ENCODE measurements at places on chromosomes 3 and 15.

DNA sequence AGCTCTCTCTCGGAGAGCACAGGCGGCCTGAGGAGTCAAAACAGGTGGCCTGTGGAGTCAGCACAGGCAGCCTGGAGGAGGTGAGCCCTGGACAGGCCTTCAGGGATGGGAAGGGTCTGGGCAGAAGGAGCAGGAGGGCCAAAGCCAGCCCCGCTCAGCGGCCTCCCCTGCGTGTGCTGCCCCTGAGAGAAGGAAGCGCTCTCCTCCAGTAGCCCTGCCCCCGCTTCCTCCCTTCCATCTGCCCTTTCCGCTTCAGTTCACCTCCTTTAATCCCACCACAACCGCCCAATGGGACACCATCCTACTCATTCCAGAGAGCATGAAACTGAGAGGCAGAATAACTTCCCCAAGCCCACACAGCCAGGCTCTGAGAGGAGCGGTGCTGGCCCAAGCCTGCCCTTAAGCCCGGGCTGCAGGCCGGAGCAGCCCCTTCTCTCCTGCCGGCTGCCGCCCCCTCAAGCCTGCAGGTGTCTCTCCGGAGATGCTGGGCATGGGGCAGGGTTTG is 3.2 kb upstream of the NR2E3 start:
- peak; percentile 31 for DNase-seq

DNA sequence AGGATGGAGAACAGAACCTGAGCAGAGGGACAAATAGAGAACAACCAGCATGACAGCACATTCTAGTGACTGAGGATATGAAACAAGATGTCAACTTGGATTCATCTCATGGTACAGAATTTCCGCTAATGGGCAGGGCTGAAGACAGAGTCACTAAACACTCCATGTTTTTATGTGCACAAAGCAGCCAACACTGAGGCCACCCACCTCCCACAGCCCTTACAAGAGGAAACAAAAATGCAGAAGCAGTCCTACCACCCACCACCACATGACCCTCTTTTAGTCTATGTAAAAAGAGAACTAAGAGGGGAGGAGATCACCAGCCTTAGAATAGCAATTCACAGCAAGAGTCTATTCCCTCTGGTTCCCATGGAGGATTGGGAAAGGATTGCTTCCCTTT is 131.4 kb upstream of the UBE2E2 start:
- DNase-seq, result no peak

- DNase-seq, result no peak
Measured at GRCh38 chr15:67406257-67406861, 114.6 kb upstream of the C15orf61 start.

DNA sequence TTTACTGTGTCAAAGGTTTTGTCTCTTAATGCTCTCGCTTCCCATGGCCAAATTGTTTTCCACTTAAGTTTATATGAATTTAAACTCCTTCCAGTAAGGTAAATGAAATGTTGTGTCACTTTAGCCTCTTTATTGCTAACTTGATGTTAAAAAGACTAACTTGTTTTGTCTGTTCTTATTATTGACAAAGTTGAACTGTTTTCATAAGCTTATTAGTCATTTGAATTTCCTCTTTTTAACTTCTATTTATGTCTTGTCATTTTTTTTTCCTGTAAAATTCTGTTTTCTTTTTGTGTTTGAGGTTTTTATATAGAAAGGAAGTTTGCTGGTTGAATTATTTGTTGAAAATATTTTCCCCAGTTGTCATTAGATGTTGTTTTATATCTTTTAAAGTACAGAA is 25.8 kb downstream of the FAM98B start:
- DNase-seq, result no peak

DNA sequence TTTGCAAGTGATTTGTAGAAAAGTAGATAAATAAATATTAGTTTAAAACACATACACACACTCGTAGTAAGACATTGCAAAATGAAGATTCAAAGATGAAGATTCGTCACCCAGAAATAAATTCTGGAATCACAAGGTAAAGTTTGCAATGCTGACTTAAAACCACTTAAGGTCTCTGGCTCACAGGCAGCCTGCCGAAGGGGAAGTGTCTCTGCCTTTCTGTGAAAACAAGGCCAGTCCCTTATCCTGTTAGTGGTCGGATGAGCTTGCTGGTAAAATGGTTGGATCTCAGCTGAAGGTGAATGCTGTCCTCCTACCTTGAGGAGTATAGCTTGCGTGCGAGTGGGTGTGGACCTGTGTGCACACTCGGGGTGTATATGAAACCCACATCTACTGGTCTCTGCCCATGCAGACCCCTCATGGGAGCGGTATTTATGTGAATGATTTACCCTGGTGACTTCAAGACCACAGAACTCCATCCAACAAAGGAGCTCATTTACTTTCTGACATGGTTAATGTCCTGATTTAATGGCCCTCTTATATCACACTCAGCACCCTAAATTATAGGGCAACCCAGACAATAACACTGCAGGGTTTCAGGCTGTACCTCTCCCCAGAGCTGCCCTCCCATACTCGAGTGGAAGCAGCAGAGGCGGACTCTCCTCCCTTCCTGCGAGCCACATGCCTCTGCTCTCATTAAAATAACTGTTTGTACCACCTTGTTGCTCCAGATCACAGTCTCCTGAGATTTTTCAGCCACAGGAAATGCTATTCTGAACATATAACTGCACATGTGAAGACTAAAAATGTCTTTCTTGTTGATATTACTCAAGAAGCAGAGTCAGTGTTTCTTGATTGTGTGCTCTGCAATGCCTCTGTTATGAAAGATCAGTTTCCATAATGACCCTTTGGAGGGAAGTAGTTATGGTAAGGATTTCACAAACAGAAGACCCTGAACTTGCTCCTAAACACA is 45.9 kb upstream of the ALDH1A3 start:
- DNase-seq, result no peak

GRCh38 chr3:1616744-1617143 is 481.9 kb upstream of the CNTN4 start:
- DNase-seq, result no peak

- DNase-seq, result no peak
Measured at GRCh38 chr15:48871542-48871941, 6.4 kb upstream of the EID1 start.

DNA sequence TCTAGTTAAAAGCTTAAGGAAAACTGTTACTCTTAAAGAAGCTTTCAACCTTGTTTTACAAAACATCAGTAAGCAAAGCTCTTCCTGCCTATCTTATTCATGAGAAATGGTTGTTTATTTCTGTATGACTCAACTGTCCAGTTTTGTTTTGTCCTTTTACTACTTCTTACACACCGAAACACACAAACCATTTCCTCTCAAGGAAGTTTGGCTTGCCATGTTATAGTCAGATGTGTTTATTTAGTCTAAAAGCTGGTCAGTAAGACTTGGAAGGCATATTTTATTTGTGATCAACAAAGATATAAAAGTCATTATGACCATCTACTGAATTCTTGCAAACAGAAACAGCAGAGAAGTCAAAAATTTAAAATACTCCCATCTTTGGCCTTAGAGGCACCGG is 53.2 kb upstream of the RBSN start:
- no peak for DNase-seq

DNA sequence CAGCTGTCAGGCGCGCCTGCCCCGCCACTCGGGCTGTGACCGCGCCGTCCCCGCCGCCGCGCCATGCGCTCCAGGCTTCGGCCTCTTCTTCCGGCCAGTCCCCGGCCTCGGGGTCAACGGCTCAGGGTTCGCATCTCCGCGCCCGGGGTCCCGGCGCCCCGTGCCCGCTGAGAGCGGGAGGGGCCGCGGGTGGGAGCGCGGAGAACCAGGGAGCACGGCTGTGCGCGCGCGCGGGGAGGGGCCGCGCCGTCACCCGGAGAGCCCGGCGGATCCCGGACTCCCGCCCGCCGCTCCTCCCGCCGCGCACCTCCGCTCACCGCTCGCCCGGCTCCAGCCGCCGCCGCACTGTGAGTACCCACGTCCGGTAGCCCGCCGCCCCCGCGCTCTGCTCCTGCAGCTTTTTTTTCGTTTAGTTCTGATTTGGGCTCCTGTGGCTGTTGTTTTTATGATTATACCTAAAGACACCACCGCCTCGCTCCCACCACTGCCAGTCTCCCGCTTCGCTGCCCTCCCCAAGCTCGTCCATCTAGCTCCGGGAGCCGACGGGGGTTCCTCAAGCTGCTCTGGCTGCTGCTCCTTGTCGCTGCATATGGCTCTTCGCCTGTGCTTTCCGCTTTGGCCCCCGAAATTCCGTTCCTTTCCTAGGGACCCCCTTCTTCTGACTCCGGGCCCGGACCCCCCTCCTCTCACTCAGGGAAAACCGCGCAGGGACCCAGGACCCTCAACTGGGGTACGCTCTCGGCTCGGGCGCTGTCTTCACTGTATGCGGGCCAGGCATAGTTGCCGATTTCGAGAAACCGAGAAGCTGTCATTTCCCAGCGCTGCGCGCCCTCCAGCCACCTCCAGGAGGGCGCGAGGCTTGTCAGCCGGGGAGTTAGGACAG is 1.8 kb upstream of the SKOR1 start:
- DNase-seq, result no peak

DNA sequence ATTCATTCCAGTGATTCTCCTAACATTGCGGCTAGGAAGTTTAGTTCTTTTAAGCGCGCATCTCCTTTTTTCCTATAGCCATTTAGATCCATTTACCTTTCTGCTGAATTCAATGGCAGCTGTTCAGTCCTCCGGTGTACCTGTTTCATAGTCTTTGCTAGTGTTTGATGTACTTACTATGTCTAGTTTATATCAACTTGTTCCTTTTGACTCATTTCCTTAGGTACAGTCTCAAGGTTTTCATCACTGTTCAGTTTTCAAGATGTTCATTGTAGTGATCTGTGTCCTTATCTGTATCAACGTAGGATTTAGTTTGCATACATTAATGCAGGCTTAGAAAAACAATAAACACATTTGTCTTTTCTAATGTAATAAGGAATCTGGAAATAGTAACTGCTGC is 59.0 kb upstream of the MBNL1 start:
- no peak for DNase-seq

- DNase-seq, result peak; percentile 55
Measured at GRCh38 chr3:354432-354831, 157.9 kb downstream of the CHL1 start.

DNA sequence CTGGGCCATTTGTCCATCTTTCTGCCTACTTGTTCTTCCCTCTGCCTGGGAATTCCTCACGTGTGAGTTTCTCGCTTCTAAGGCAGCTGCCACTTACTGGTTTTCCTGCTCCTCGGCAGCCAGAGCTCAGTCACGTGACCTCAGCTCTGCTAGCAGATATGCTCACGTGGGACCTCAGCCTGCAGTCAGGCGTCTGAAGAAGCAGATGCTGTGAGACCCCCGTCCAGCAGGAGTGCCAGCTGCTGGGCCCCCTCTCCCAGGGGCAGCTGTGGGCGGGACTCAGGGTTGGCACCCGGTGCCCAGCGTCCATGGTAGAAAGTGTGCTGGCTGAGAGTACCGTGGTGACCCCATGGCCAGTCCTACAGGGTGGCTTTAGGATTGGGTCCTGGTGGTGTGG is 161.3 kb upstream of the TLE3 start:
- DNase-seq, result peak; percentile 83

DNA sequence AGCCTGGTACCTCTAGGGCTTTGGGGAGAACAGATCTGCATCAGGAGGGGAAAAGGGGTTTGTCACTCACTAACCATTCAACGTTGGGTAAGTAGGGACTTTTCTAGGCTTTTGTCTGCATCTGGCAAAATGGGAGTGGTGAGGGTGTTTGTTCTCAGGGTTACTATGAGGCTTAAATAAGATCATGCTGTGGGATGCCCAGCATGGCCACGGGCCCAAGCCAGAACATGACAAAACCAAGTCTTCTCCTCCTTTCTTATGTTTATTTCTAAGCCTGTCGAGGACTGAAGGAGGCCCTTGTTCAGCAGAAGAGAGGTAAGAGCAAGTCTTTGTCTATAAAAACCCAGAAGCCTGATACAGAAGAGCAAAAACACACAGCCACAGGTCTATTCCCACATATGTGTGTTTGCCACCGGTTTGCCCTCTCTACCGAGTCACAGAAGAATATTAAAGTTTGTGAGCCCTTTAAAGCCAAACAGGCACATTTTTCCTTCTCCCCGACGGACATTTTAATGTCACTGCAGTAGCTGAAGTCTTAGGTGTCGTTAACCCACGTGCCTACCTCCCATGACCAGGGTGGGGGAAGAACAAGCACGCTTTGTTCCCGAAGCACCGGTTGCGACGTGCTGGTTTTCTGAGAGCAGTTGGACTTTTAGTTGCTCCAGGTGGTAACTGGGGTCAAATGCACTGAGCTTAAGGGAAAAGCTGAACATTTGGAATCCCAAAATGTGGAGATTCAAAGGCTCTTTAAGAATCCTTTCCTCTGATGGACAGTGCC is 72.1 kb downstream of the NOX5 start:
- no peak for DNase-seq

DNA sequence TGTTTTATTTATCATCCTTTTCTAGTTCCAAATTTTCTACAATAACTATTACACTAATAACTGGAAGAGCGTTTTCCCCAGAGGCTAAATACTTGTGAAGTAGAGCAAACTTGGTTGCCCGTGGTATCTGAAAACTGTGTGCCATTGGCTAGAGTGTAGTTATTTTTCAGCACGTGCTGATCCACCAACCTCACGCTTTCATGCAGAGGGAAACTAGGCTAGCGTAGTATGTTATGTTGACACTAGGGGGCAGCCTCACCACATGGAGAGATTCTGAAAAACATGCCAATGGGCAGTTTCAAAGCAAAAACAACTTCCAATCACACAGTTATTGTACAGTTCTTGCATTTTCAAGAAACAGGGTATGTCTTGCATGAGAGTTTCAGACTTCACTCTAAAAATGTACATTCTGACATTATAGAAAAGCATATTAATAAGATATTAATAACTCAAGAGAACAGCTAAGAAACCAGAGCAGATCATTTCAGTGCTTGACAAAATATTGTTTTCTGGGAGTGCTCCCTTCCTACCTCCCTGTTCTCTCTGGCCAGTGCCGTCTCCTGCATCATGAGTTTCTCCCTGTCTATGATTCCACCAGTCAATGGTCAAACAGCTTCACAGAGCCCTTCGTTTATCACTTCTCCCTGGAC is 39.7 kb downstream of the SPATA12 start:
- peak; percentile 29 for DNase-seq

GRCh38 chr3:159852821-159853505 is 135.7 kb upstream of the IL12A start:
- no peak for DNase-seq

DNA sequence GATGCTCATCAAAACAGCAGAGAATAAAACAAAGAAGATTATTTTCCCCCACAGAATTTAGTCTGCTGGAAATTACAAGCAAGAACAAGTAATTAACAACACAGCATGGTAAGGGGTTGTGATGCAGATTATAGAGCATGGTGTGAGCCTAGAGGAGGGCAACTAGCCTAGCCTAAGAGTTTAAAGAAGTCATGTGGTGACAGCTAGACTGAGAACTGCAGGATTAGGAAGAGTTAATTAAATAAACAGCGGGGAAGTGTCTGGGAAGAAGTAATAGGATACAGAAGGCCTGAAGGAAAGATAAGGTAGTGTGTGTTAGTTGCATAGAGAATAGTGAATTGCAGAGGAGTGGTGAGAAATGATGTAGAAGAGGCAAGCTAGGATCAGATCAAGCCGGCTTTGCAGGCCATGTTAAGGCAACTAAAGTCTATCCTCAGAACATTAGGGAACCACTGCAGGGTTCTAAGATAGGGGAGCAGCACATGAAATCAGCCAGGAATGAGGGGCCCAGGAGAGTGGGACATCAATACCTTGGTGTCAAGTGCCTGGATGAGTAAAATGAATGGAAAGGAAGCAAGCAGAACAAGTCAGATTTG is 11.9 kb upstream of the PKM start:
- DNase-seq, result no peak

- no peak for DNase-seq
Measured at GRCh38 chr3:14516738-14517345, 23.3 kb downstream of the GRIP2 start.

- DNase-seq, result no peak
Measured at GRCh38 chr15:38217191-38217595, 35.4 kb upstream of the SPRED1 start.
